ENCODE measurements at places on chromosomes 2 and 18.

GRCh38 chr2:50026236-50026635, 871.9 kb upstream of the FSHR start:
- no peak for DNase-seq

GRCh38 chr2:70946832-70947442, 11.2 kb downstream of the ATP6V1B1 start:
- no peak for DNase-seq

- no peak for DNase-seq
Measured at GRCh38 chr2:189633392-189633811, 27.9 kb upstream of the ASNSD1 start.

DNA sequence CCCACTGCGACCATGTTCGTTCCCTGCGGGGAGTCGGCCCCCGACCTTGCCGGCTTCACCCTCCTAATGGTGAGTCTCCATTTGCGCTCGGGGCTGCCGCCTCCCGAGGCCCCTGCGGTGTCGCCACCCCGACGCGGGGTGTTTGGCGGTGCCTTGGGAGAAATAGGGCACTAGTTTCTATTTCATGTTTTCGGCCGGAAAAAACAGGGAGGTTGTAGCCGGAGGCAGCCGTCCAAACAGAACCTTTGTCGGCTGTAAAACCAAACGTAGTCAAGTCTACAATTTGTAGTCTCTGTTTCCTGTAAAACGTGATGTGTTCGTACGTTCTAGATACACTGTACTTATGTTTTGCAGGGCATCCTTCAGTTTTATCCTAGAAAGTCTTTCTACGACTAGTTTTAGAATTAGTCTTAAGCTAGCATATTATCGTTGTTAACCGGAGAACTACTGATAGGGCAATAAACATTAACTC, 290 bp downstream of the PSMG2 start:
- no peak for DNase-seq

DNA sequence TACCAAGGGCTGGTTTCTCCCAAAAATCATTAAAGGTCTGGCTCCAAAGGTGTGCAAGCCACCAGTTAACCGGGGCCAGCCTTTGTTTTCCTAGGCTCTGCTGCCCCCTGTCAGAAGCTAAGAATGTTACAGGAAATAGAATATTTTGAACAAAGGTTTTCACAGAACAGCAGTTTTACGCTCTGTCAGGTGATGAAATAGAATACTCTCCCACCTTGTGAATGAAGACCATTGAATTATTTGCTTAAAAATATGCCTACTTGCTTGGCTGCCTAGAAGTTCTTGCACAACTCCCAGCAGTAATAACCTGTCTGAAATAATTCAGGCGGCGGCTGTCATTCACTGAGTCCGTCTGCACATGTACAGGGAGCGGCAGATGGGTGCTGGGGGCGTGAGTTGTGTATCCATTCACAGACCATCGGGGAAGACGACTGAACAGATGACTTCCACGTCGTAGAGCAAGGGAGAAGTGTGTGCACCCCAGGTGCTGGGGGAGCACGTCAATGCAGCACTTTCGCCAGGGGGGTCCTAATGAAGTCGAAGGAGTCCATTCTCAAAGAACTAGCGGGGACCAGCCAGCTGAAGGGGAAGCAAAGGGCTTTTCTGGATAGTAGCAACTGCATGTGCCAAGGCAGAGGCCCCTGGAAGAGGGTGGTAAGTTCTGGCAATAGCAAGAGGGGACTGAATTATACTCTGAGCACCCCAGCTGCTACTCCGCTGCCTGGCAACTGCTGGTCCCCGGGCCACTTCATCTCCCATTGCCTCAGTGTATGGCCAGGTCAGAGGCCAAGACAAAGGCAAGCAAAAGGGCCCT, 56.1 kb downstream of the SF3B1 start:
- DNase-seq, result peak; percentile 19

GRCh38 chr2:215870088-215870490, 143.3 kb downstream of the MREG start:
- DNase-seq, result no peak

DNA sequence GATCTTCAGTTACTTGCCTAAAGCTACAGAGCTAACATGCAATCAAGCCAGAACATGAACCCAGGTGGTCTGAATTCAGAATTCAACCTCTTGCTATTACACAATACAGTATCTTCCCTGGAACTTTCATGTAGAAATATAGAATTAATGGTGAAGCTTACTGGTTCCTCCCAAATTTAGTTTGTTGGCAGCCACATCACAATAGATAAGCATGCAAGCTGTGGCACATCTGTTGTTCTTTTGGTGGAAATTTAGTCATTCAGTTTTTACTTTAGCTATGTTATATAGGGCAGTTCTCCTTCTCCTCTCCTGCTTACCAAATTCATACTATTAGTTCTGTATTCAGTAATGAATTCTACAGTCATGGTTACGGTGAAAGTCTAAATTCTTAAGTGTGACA, 101.0 kb upstream of the RNF152 start:
- no peak for DNase-seq

DNA sequence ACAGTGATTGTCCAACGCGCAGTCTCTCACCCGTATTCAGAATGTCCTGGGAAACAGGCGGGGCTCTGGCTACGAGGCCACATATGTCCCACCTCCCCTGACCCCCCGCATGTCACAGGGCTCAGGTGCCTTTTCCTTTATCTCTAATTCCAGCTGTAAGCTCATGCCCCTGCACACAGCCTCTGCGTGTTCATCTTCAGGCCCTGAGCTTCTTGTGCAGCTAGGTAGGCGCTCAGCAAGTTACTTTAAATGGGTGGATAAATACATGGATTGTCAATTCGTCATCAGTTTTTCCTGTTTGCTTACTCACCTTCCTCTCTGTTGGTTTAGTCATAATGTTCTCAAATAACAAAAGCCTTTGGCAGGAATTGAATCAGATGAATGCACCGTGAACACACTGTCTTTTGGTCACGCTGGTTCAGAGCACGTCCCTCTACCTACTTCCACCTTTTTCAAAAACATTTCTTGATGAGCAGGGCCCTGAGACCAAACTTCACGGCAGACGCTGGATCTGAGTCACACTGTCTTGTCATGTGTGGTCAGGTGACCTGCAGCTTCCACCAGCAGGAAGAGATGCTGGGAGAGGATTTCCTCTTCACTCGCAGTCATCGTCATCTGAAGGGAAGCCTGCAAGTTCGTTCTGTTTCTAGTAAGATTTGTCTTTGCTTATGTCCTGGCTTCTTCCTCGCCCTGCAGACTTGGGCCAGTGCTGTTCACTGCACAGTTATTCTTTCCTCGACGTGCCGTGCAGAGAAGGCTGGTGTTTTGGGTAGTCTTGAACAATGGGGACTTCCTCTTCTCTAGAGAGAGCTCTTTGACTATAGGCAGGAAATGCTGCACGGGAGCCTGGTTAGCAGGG, 138.1 kb downstream of the PTGR3 start:
- peak; percentile 45 for DNase-seq

- no peak for DNase-seq
Measured at GRCh38 chr18:78006774-78007260, 757.2 kb downstream of the GALR1 start.

GRCh38 chr2:105600949-105601794, 143.5 kb upstream of the NCK2 start:
- DNase-seq, result no peak

DNA sequence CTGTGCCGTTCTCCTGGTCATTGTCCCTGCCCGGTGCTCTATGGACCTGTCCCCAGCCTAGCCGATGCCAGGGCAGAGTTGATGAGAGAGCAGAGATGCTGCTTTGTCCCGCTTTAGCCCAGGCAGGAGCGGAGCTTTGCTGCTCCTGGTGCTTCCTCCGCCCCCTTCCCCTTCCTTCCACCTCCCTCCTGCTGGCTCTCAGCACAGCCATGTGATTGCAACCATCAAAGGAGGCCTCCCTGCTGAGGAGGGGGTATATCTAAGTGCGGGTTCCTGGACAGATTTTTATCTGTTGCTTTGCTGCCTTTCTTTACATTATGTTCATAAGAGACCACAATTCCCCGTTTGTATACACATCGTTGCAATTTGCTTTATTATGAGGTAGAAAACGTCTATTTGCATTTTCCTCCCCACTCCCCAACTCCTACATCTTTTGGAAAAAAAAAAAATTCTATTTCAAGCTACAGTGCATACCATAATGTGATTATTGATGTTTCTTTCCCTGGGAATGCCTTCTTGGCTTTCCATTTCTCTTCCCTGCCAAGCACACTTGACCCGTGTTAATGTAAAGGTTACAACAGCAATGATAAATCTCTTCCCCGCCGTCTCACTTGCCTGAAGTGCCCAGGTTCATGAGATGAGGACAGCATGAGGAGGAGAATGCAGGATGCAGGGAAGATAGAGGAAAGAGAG, 25.4 kb downstream of the ALPK2 start:
- DNase-seq, result no peak

DNA sequence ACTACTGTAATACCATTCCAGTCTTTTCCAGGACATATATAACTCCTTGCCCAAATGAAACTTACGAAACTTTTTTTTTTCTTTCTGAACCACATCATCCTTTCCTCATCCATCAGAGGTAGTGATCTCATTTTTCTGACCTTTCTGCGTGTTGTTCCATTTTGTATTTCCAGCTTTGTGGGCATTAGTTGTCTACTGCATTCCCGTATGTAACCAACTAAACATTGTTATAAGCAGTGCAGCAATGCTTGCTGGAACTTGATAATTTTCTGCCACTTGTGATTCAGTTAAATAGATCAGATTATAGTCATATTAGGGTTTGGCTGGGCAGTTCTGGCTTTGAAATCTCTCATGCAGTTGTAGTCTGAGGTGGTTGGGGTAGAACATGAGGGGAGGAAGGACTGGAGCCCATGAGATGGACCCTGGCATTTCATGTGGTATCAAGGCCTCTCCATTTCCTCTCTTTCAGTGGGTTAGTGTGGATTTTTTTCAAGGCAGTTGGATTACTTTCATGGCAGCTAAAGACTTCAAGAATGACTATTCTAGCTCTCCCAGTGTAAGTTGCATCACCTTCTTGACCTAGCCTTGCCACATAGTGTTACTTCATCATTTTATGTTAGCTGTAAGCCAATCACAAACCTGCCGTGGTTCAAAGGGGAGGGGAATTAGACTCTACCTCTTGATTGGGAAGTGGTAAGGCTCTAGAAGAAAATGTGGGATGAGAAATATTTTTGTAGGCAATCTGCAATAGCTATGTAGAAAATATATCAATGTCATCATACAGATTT, 80.5 kb downstream of the EHBP1 start:
- no peak for DNase-seq

- DNase-seq, result no peak
Measured at GRCh38 chr2:115084446-115084845, 642.0 kb downstream of the DPP10 start.

GRCh38 chr18:38297910-38298309, 732.3 kb upstream of the CELF4 start:
- no peak for DNase-seq

- DNase-seq, result no peak
Measured at GRCh38 chr18:29979881-29980280, 1062.7 kb downstream of the DSC3 start.

DNA sequence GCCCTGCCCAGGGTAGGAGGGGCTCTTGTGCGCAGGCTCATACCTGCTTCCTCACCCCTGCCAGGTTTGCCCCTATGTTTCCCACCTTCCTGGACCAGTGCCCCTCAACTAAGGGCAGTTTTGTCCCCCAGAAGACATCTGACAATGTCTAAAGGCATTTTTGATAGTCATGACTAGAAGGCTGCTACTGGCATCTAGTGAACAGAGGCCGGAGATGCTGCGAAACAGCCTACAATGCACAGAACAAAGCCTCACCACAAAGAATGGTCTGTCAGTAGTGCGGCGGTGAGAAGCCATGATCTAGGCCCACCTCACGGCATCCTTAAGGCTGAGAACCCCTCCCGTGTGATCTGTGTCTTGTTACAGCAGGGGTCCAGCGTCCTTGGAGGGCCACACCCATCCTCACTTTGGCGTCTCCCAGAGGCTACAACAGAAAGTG, 96.0 kb downstream of the TMEM17 start:
- no peak for DNase-seq

GRCh38 chr2:9101763-9102425, 98.4 kb upstream of the MBOAT2 start:
- DNase-seq, result no peak

- no peak for DNase-seq
Measured at GRCh38 chr2:10326151-10326616, 23.5 kb downstream of the HPCAL1 start.

- no peak for DNase-seq
Measured at GRCh38 chr18:56175330-56176001, 462.9 kb downstream of the TXNL1 start.

DNA sequence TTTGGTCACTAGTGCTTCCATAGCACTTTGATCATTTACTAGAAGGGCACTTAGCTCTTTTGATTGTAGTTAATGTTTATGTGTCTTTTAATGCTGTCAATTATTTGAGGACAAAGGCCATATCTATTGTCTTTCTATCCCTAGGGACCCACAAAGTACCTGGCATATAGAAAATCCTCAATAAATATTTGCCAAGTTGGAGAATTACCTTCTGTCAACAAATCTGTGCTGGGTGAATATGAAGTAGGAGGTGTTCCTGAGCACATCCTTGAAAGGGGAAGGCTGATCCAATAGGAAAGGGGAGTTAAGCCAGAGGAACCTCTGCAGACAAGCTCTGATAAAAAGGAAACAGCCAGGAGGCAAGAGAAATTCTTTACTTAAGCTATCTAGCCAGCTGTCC, 8.2 kb downstream of the DPP4 start:
- DNase-seq, result no peak

DNA sequence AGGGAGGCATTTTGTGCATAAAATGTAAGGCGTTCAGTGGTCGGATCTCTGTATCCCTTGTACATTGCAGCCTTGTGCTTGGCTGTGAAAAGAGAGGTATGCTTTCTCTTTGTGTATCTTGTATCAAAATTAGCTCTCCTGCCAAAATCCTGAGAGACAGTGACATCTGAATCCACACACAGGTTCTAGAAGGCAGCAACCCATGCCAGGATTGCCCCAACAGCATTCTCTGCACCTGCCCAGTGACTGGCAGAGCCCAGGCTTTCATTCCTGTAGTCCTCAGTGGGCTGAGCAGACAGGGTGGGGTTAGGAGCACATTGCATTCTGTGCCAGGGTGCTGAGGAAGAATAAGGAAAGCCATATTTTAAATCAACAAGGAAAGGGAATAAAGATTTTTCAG, 740.3 kb upstream of the RAB6C start:
- no peak for DNase-seq

- no peak for DNase-seq
Measured at GRCh38 chr18:28177828-28178635, 1.1 kb upstream of the CDH2 start.

DNA sequence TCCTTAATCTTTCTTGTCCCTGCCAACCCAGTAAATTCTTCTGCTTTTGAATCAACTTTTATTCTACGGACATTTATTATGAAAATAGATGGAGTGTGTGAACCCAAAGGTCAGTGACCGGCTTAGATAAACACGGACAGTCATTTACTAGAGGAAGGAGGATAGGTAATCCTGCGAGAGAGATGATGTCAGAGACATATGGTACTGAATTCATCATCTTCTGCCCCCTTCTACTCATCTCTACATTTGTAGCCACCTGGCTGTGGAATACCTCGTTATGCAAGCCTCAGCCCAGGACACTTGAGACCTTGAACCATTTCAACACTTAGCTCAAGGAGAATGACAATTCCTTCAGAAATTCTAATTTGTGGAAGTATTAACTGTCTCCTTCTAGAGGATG, 443.6 kb downstream of the TDRD15 start:
- DNase-seq, result no peak

- DNase-seq, result no peak
Measured at GRCh38 chr2:126476691-126477090, 179.3 kb upstream of the GYPC start.

GRCh38 chr2:12931186-12931844, 214.6 kb downstream of the TRIB2 start:
- no peak for DNase-seq
